ENCODE measurements at places on chromosomes 2 and 18.

GRCh38 chr2:68659081-68659480 lies 15.7 kb downstream of the PROKR1 start:
- DNase-seq: no peak

DNA sequence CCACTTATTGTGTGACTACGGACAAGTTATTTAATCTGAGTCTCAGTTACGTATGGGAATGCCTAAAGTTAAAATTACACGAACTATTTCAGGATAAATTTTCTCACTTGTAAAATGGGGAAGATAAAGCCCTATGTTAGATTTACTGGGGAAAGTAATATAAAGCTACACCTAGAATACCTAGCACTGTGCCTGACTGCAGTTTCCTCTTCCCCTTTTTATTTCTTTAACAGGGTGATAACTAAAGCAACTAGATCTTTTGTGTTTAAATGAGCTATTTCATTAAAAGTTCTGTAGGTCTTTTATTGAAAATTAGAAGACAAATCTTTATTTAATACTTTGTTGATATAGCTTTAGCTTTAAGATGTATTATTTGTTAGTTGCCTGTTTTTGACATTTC lies 5.0 kb downstream of the B3GNT2 start:
- no peak for DNase-seq

GRCh38 chr2:120261387-120262006 lies 8.8 kb downstream of the RALB start:
- peak; percentile 53 for DNase-seq

GRCh38 chr2:112005406-112006075 lies 49.5 kb upstream of the TMEM87B start:
- no peak for DNase-seq

GRCh38 chr18:48168861-48169260 lies 238.4 kb upstream of the SMAD2 start:
- no peak for DNase-seq

- no peak for DNase-seq
Observed at GRCh38 chr18:23539911-23540525, 36.7 kb downstream of the RMC1 start.

DNA sequence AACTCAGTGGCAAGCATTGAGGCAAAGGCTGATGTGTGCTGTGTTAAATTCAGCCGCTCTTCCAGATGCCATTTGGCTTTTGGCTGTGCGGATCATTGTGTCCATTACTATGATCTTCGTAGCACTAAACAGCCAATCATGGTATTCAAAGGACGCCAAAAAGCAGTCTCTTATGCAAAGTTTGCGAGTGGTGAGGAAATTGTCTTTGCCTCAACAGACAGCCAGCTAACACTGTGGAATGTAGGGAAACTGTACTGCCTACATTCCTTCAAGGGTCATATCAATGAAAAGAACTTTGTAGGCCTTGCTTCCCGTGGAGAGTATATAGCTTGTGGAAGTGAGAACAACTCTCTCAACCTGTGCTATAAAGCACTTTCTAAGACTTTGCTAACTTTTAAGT lies 195.5 kb upstream of the RAB12 start:
- DNase-seq: no peak

- no peak for DNase-seq
Observed at GRCh38 chr2:148930046-148930775, 55.2 kb downstream of the KIF5C start.

- no peak for DNase-seq
Observed at GRCh38 chr2:106159866-106160785, 34.0 kb downstream of the UXS1 start.

DNA sequence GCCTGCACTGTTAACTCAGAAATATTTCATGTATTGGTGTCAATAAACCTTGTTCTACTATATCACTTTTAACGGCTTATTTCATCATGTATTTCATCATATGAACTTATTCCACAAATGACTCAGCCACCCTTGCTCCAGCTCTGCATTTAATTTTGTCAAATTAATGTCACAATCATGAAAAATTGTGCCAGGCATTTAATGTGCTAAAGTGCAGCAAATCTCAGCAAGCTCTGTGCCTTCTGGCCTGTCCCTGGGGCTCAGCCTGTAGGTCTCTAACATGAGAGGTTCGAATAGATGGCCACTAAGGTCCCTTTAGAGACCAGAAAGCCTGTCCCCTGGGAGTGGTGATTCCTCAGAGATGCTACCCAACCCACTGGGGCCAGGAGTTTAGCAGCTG lies 28.6 kb downstream of the BOD1L2 start:
- DNase-seq: no peak

GRCh38 chr18:5238371-5238976 lies 41.4 kb upstream of the AKAIN1 start:
- no peak for DNase-seq

- no peak for DNase-seq
Observed at GRCh38 chr2:6562771-6563170, 302.9 kb downstream of the CMPK2 start.

DNA sequence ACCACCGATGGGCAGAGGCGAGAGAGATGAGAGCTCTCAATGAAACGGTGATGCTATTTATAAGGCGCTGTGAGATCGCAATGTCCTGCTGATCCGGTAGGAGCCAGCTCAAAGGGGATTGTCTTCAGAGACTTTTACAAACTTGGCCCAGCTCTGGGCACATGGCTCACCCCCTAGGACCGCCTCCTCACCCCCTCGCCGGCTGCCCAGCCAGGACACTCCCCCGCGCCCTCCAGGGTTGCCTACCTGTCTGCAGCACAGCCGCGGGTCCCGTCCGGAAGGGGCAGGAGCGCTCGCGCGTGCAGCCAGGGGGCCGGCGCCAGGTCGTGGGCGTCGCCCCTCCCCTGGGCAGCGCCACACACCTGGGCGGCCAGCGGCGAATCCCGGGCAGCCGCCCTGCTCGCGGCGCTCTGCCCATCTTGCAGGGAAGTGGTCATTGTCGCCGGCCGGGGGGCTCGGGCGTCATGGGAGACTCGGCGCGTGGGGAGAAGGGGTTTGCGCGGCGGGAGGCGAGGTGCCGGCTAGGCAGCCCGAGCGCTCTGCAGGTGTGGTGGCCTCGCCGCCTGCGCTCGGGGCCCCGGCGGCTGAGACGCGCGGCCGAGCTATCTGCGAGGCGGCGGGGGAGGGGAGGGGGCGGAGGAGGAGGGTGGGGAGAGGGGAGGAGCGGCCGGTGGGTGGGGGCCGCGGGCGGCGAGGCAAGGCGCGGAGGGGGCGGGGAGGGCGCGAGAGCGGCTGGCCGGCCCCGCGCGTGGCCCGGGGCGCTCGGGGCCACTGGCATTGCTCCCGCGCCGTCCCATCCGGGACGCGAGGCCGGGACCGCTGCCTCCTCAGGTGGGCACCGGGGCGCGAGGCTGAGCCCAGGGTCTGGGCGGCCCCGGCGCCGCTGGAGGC lies at the start of gene GRB14:
Gene GRB14 (minus strand): TSS at position 610 of the 891 bp plus-strand sequence. CDS start 173 bp downstream, at position 437.
- no peak for DNase-seq

DNA sequence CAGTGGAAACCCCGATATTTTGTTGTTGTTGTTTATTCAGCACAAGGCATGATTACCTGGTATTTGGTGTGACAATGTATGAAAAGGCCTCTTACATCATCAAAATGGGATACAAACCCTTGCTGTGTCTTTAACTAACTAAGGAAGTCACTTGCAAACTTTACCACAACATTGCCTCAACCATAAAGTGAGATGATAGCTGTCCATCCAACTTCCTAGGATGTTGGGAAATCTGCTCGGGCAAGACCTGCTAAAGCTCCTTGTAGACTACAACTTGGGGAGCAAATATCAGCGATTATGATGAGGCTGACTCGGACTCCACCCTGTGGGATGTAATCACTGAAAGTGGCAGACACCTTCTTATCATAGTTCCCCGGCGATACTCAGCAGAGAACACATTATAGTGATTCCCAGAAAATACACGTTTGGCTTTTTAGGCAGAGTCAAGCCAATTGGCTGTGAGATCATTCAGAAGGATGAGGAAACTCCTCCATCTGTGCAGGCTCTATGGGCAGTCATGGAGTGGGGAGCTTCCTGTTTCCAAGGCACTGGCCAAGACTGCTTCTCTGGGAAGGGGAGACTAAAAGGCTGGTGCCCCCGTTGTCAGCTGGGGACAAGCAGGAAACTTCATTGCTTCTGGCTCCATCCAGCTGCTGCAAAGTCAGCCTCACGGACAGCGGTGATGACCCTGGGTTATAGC lies 289.0 kb downstream of the RNF144A start:
- DNase-seq: no peak

- no peak for DNase-seq
Observed at GRCh38 chr2:159788253-159788652, 9.8 kb downstream of the CD302 start.

- DNase-seq: no peak
Observed at GRCh38 chr2:145076085-145076484, 556.2 kb upstream of the ZEB2 start.

DNA sequence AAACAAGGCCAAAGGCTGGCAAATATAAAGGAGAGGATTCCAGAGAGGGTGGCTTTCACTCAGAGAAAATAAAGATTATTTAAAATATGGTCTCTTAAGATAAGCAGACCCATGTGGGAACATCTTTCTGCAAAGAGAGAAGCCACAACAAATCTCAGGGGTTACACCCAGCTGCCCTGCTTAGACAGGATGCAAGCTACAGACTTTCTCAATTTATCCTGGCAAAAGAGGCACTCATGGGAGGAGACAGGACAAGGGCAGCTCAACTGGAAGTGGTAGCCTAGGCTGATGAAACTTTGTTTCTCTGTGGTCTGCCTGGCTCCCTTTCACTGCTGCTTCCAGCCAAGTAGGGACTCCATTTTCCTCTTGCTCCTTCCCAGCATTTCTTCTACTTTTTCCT lies 25.9 kb upstream of the SULT1C4 start:
- DNase-seq: no peak

- no peak for DNase-seq
Observed at GRCh38 chr2:222305516-222306392, 7.0 kb upstream of the PAX3 start.

- DNase-seq: no peak
Observed at GRCh38 chr18:74326231-74326630, 10.6 kb downstream of the C18orf63 start.

DNA sequence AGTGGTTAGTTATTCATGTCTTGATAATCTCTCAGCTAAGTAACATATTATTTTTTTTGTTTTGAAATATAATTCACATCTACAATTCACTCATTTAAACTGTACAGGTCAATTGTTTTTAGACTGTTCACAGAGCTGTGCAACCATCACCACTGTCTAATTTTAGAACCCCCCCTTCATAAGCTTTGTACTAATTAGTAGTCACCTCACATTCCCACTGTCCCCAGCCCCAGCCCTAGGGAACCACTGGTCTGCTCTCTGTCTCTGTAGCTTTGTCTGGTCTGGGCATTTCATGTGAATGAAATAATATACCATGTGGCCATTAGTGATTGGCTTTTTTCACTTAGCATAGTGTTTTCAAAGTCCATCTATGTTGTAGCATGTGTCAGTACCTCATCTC lies 55.3 kb downstream of the LCLAT1 start:
- no peak for DNase-seq

Measured in stimulated activated CD4-positive, alpha-beta T cell treated with anti-CD3 and anti-CD28 coated beads, Interleukin-1b, Interleukin-23, amount 100 ng/mL, for 24 hours (primary cell).